ENCODE measurements at places on chromosomes 1 and 21.

DNA sequence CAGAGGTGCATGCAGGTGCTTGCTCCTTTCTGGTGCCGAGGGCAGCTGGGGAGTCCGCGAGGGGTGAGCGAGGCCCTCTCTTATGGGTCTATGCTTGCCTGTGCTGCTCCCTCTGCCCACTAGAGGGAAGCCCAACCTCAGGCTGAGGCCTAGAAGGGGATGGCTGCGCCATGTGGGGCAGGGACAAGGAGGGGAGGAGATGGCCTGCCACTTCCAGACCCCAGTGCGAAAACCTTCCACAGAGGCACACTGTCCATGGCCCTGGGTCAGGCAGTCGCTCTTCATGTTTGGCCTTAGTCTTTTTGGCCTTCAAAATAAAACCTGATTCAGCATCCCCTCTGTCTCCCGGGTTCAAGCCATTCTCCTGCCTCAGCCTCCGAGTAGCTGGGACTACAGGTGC is 14.0 kb downstream of the RHBG start:
- DNase-seq, result peak; percentile 68

DNA sequence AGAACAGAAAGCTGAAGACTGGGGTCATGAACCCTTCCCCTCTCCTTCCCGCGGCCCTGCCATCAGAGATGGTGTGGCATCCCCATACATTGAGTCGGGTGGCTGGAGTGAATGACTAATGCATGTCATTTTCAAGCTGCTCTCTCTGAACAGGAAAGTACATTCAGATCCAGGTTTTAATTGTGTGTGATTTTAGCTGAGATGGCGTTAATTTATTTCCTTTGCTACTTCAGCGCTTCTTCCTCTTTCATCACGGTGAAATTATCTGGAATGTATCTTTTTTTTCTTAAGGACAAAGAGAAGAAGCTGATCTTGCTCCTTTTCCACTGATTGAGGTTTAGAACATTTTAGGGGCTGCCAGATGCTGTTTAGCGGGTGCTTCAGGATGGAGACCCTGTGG is 8.6 kb upstream of the LRRN2 start:
- no peak for DNase-seq

DNA sequence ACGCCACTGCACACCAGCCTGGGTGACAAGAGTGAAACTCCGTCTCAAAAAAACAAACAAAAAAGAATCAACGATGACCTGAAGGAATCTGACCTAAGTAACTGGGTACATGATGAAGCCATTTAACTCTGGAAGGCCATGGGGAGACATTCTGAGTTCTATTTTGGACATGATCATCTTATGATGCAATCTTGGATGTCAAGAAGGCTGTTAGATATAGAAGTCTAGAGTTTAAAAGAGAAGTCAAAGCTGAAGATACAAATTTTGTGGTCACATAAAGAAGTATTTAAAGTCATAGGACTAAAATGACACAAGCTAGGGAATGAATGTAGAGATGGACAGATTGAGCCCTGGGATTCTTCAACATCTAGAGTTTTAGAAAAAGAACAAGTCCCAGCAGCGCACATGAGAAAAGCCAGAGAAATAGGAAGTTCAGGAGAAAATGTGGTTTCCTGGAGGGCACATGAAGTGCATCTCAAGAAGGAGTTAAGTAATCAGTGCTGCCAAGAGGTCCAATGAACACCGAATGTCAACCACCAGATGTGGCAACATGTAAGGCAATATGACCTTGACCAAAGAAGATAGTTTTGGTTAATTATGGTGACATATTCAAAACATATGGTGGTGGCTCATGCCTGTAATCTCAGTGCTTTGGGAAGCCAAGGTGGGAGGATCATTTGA is 26.8 kb downstream of the ELK4 start:
- DNase-seq, result no peak

DNA sequence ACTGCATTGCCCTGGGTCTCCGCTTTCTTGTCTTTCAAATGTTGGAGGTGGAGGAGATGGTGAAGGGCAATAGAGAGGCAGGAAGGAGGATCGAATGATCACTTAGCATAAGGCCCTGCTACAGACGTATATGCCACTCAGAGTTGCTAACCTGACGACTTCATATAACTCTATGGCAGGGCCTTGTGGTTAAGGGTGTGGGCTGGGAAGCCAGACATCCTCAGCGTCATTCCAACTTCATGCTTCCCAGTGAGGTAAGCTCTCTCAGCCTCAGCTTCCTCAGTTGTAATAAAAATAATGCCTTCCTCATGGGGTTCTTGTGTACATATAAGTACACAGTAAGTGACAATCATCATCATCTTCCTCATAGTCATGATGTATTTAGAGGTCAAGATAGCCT is 54.6 kb downstream of the CASQ2 start:
- DNase-seq, result no peak

GRCh38 chr1:85024736-85025135 is 23.6 kb downstream of the MCOLN3 start:
- no peak for DNase-seq

- no peak for DNase-seq
These were observed 96.2 kb downstream of the RNF220 start for GRCh38 chr1:44501047-44501890.

GRCh38 chr1:212669600-212669999 is 30.0 kb downstream of the BATF3 start:
- no peak for DNase-seq

DNA sequence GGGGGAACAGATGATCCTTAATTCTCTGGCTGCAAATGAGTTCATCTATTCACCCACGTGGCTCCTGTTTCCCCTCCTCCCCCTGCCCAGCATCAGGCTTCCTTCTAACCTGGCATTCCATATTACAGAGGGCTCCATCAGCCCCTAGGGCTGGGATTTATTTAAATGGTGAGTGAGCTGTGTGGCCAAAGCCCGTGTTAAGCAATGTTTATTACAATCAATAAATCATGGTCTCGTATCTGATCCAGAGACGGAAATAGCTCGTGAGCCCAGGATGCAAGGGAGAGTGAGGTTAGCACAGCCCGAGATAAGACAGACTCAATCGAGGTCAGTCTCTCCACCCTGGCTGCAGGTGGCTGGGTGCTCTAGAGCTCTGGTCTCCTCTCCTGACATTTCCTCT is 43.1 kb upstream of the IGSF21 start:
- no peak for DNase-seq
